ENCODE measurements at places on chromosomes 1 and 21. TPM values are rescaled to one million over a fixed set of nuclear protein-coding genes. Genes with fewer than 3 reads are reported as not detected.

SPATA46 gene
- total RNA-seq: not detected

CSF3R gene
- not detected for total RNA-seq

CKS1B gene
- 345 TPM for total RNA-seq

PWP2 gene
- total RNA-seq: 1.9 TPM

SPRR2A gene
- not detected for total RNA-seq

TMEM82 gene
- not detected for total RNA-seq

BRDT gene
- total RNA-seq: not detected

IQGAP3 gene
- total RNA-seq: 19.1 TPM

MAP10 gene
- total RNA-seq: 0.68 TPM

CELA3A gene
- not detected for total RNA-seq

ARHGEF10L gene
- total RNA-seq: 7.2 TPM

MASP2 gene
- not detected for total RNA-seq

All from A549 treated with AZD2906 at 1 μM for 4 hours (cell line).